ENCODE measurements at places on chromosomes 13 and 19.
A peak's percentile ranks its signal among the peaks of the same experiment; 100 is the strongest.

GRCh38 chr19:51157265-51157664 lies 15.2 kb downstream of the SIGLEC7 start:
- DNase-seq: peak; percentile 32

GRCh38 chr19:34734537-34735103 lies 577 bp downstream of the ZNF181 start:
- peak; percentile 94 for DNase-seq

GRCh38 chr13:79353693-79354092 lies 52.4 kb downstream of the RBM26 start:
- DNase-seq: no peak

DNA sequence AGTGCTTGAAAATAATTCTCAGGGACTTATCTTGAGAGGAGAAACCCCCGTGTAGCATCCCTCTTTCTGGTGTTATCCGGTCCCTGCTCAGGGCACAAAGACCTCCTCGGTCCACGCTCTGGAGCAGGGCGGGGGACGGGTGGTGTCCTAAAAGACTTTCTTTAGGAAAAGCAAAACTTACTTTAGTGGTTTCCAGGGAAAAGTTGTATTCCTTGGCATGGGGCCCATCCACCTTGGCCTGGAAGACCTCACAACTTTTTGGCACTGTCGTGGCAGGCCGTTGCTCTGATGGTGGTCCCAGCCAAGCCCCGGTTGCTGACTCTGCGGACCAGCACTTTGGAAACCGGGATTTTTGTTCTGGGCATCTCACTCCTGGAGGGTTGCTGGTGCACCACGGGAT lies 2.7 kb downstream of the AMER2 start:
- no peak for DNase-seq

GRCh38 chr19:42267644-42268141 lies 1.4 kb upstream of the CIC start:
- no peak for DNase-seq

GRCh38 chr19:15622991-15623390 lies 8.0 kb downstream of the CYP4F8 start:
- DNase-seq: no peak

GRCh38 chr13:91400671-91401070 lies 2.2 kb downstream of the GPC5 start:
- no peak for DNase-seq

GRCh38 chr13:57409121-57409520 lies 222.4 kb upstream of the PCDH17 start:
- no peak for DNase-seq

DNA sequence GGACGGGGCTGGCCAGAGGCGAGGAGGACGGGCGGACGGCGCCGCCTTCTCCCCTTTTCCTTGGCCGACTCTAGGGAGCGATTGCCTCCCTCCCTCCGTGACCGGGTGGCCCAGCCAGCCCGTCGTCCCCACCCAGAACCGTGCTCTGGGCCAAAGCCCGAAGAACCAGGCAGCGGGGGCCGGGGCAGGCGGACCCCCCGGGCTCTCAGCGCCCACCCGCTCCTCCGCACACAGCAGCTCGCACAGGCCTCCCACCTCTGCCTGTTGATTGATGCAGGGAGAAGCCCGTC lies 9.3 kb upstream of the MARCHF2 start:
- no peak for DNase-seq

GRCh38 chr13:107441279-107441678 lies 774.1 kb downstream of the LIG4 start:
- DNase-seq: no peak

DNA sequence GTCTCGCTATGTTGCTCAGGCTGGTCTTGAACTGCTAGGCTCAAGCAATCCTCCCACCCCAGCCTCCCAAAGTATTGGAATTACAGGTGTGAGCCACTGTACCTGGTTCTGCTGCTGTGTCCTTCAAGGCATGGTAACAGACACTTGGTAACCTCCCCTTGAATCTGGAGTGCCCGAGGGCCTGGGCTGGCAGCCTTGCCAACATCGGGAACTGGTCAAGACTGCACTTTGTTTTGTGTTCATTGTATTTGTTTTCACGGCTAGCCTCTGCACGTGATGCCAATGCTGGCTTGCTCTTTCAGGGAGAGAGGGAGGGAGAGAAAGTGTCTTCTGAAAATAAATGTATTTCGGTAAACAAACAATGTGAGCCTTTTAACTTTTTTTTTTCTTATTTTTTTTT lies 12.0 kb downstream of the CERS4 start:
- DNase-seq: no peak

DNA sequence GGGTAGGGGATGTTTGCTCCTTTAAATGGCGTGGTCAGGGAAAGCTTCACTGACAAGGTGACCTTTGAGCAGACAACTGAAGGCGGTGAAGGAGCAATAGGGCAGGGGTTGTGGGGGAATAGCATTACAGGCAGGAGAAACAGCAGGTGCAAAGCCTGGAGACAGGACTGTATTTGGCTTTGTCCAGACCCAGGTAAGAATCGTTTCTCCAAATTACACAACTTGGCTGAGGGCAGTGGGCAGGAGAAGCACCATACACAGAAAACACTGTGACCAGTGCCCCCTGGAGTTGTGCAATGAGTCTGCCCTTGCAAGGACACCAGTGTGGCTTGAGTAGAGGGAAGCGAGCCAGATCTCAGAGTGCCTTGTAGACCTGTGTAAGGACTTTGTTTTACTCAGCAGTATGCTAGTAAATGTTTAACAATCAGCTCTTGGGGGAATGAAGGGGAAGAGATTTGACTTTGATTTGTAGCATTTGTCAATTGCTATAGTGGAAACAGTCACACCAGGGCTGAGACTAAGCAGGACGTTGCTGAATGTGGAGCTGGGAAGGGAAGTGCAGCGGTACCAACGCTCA lies 360.0 kb downstream of the DCT start:
- DNase-seq: no peak

DNA sequence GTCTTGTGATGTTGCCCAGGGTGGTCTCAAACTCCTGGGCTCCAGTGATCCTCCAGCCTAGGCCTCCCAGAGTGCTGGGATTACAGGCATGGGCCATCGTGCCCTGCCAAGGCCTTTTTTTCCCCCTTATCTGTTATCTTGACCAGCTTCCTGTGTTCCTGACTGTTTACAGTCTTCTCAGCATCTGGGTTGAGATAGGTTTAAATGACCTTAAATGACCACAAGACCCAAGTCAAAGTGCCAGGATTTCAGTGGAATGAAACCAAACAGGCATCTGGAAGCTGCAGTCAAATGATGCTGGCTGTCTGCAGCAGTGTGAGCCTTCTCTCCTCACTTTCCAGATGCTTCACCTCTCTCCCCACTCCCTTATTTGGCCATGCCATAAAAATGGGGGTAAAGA lies 114.2 kb upstream of the CLDN10 start:
- DNase-seq: no peak

DNA sequence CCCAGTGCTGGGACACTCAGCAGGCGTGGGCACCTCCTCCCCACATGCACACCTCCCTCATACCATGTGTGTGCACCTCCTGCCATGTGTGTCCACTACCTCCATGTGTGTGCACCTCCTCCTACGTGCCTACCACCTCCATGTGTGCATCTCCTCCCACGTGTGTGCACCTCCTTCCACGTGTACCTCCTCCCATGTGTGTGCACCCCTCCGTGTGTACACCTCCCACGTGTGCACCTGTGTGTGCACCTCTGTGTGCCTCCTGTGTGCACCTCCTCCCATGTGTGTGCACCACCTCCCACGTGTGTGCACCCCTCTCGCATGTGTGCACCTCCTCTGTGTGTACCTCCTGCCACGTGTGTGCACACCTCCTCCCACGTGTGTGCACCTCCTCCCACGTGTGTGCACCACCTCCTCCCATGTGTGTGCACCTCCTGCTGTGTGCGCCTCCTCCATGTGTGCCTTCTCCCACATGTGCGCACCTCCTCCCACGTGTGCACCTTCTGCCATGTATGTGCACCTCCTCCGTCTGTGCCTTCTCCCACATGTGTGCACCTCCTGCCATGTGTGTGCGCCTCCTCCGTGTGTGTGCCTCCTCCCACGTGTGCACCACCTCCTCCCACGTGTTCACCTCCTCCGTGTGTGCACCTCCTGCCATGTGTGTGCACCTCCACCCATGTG lies 6.1 kb upstream of the C13orf46 start:
- DNase-seq: no peak

DNA sequence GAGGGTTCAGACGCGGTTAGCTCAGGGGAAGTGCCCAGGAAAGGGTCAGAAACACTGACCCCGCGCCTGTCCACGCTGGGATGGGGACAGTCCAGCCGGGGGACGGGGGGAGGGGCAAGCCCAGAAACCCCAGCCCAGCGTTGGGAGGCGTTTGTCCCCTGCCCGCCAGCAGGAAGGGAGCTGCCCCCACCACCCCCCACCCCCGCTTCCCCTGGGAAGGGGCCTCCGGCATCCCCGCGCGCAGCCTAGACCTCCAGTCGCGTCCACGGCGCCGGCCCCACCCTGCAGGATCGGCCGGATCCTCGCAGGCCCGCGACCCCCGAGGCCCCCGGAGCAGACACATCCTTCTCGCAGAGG lies 277 bp downstream of the GIPC1 start:
- no peak for DNase-seq

GRCh38 chr19:55648585-55649267 lies 714 bp downstream of the CCDC106 start:
- no peak for DNase-seq

GRCh38 chr19:49355909-49356353 lies 6.3 kb downstream of the TEAD2 start:
- no peak for DNase-seq

DNA sequence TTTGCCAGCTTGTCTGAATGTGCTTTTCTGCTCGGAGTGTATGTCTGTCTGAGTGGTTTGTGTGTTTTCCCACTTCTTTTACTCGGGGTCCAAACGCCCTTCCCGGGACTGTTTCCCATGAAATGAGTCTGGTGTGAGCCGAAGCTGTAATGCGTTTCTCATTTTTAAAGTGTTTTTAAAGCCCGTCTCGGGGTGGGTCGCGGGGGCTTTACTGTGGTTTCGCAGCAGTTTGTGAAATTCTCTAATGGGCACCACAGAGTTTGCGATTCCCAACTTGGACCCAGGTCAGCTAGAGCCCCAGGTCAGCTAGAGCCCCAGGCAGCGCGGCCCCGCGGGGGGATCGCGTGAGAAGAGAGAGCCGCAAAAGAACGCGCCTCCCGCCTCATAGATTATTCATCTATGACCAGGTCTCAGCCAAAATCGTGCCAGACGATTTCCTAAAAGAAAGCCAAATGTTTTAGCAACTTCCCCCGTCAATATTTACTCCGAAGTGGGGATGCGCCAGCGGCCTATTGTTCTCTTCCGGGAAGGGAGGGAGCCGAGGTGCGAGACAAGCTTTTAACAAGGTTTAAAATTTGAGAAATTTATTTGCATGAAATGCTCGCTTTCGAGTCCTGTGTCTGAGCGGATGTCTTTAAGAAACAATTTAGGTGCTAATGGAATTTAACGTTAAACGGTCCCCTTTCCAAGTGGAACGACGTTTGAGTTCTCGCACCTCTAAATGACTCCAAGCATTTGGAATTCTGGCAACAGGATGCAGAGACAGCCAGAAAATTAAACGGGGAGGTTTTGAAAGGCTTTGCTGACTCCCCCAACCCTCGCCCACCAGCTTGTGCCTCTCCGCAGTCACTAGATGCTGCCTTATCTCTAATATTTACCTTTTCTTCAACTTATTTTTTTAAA lies 2.2 kb downstream of the ZIC2 start:
- no peak for DNase-seq

DNA sequence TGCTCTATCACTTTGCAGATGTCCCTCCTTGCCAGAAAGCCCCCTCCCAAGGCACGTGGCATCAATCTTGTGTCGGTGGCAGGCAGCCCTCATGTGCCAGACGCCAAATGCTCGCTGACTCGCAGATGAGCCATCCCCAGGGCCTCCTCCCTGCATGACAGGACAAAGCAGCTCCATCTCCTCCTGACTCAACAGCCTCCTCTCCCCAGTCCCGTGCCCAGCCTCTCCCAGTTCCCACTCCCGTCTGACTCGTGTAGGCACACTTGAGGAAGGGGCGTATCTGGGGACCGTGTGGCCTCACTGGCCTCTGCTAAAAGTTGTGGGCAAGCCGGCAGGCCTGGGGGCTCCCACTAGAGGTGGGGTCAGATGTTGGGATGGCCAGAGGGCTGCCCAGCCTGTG lies 133.6 kb downstream of the STK24 start:
- DNase-seq: no peak

GRCh38 chr19:3366753-3367627 lies 607 bp downstream of the NFIC start:
- DNase-seq: no peak

GRCh38 chr19:16608290-16608739 lies 19.7 kb downstream of the MED26 start:
- no peak for DNase-seq

GRCh38 chr19:3663838-3664237 lies 36.4 kb downstream of the PIP5K1C start:
- no peak for DNase-seq

DNA sequence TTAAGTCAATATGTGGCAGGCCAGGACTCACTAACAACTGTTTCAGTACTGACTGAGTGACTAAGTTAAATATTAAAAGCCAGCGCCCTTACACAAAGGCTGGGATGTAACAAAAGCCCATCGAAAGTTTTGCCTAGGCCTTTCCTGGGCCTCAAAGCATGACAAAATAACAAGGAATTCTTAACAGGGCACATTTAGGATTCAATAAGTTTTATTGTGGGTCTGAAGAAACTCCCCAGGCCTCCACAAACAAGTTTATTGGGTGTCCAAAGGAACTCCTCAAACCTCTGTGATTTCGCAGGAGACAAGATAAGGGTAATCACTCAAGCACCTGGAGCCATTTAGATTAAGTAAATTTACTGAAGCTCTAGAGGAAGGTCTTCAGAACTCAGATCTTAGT lies 130.7 kb upstream of the SGCG start:
- DNase-seq: no peak

DNA sequence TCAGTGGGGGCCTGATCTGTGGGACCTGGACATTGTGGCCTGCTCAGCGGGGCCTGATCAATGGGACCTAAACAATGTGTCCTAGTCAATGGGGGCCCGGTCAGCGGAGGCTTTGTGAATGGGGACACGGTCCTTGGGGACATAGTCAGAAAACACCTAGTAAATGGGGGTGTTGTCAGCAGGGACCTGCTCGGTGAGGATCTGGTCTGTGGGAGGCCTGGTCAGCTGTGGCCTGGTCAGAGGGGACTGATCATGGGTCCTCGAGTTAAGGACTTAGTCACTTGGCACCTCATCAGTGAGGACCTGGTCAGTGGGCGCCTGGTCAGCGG lies 44.5 kb upstream of the TPM4 start:
- DNase-seq: no peak

- DNase-seq: no peak
These were observed 155.7 kb upstream of the SLITRK1 start for GRCh38 chr13:84038001-84038400.

- DNase-seq: no peak
These were observed 10.6 kb downstream of the RXFP2 start for GRCh38 chr13:31749929-31750328.

DNA sequence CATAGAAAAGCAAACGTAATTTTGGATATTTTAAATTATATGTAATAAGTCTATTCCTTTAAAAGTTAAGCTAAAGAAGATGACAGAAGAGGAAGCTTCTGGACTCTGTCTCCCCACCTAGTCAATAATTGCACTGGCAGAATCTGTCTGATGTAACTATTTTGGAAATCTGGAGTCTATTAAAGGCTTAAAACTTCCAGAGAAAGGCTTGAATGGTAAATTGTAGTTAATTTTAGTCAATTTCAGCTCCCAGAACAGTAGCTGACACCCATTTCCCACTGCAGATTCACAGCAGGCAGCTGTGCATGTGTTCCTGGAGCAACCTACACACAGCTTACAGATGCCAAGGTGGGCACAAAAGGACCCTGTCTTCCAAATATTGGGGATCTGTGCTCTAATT lies 304.1 kb downstream of the PCDH20 start:
- no peak for DNase-seq

GRCh38 chr13:112709825-112710783 lies 20.3 kb downstream of the ATP11A start:
- no peak for DNase-seq

- DNase-seq: no peak
These were observed 6.2 kb upstream of the CEACAM5 start for GRCh38 chr19:41702171-41702651.
